Lung (tissue), 17 donors: ENCODE measurements at places on chromosomes 1 and 21. TPM values are rescaled to one million over a fixed set of nuclear protein-coding genes. Genes with fewer than 3 reads are reported as not detected.

Gene LCE1C
- total RNA-seq = not detected

Gene FAM3B
- 18.1 TPM for total RNA-seq

Gene FLG2
- total RNA-seq = not detected

Gene CR1L
- total RNA-seq = 1.3 TPM

Gene TMEM82
- not detected for total RNA-seq

Gene TRABD2B
- 1.9 TPM for total RNA-seq

Gene ACTN2
- total RNA-seq = 6.6 TPM

Gene HES4
- 47.9 TPM for total RNA-seq

Gene GBP4
- 24.1 TPM for total RNA-seq

Gene LAX1
- total RNA-seq = 2.4 TPM

Gene IL6R
- 79.7 TPM for total RNA-seq

Gene FCGR3B
- total RNA-seq = 15.7 TPM

Gene LAD1
- total RNA-seq = 17.8 TPM

Gene RASSF5
- 37.7 TPM for total RNA-seq

Gene ID3
- 192 TPM for total RNA-seq

Gene PHLDA3
- 12.8 TPM for total RNA-seq

Gene ANGPTL1
- total RNA-seq = 24.3 TPM

Gene PTAFR
- 9.3 TPM for total RNA-seq

Gene KCNN3
- 3.2 TPM for total RNA-seq

Gene LRRN2
- total RNA-seq = 4.4 TPM

Gene NPR1
- total RNA-seq = 16.7 TPM

Gene AIRE
- total RNA-seq = not detected

Gene LELP1
- total RNA-seq = not detected

Gene MYBPH
- total RNA-seq = not detected

Gene MROH9
- 11.6 TPM for total RNA-seq

Gene GBP7
- not detected for total RNA-seq

Gene LMX1A
- total RNA-seq = not detected

Gene SYDE2
- 48.9 TPM for total RNA-seq
